Right ventricle myocardium superior (tissue), 1 donor: ENCODE measurements at places on chromosomes 4 and X. TPM values are rescaled to one million over a fixed set of nuclear protein-coding genes. Genes with fewer than 3 reads are reported as not detected.

DNA sequence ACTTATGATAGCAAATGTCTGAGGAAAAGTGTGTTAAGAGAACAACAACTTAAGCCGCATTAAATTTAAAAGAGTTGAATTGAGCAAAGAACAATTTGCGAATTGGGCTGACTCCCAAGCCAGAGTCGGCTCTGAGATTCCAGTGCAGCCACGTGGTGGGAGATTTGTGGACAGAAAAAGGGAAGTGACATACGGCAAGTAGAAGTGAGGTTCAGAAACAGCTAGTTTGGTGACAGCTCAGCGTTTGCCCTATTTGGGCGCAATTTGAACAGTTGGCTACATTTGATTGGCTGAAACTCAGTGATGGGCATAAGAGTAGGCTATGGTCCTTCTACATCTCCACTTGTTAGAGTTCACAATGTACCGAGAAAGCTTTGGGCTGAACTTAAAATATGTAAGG, 124.0 kb downstream of the PRKX start:
- no peak for DNase-seq

DNA sequence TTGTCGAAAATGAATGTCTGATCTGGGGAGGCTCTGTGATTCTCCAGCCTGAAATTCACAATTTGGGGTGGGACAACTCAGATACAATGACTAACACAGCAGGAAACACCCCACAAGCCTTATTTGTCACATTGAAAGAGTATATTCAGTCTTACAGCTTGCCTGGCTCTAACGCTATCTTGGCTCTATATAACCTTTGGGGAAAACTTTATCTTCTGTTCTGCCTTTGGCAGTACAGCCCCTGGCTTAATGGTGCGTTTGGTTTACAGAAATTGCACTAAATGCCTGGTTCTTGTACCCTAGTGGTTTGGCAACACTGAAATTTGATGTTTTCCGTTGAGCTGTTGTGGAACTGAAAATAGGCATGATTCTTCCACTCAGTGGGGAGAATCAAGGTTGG, 178.1 kb upstream of the VEGFC start:
- no peak for DNase-seq

The WDR17 gene
- total RNA-seq = 0.32 TPM

GRCh38 chrX:41332005-41332404, 2.0 kb upstream of the DDX3X start:
- DNase-seq = no peak

- no peak for DNase-seq
These were observed 8.7 kb upstream of the FGFRL1 start for GRCh38 chr4:1002631-1003251.

DNA sequence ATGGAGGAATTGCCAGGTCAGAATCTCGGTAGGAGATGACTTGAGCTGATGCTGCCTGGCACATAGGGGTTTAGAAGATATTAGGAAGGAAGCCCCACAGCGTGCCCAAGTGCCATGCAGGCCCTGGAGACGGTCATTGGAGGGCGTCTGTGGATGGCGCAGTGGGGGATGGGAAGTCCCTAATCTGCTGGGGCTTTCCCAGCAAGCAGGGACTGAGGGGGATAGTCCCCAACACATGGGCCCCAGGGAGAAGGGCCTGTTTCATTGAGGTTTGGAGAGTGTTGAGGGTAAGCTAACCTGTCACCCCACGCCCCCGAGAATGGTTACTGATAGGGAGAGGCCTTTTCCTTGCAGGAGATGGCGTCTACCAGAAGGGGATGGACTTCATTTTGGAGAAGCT, 7.8 kb downstream of the TAFAZZIN start:
- DNase-seq = no peak

DNA sequence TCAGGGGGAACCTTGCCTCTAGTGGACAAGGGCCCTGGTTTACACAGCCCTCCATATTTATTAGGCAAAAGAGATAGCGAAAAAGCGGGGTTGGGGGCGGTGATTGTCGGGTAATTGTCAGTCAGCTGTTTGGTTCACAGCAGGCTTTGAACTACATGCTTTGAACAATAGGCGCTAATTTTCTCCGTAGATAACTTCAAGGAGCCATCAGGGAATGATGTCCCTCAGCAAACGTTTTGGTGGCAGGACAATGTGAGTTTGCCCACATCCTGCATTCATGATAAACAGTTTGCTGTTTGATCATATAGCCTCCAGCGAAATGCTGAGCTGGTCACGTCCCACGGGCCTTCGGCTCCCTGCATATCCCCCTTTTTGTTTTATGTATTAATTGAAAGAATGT, 65.2 kb downstream of the KANTR start:
- DNase-seq = no peak

The CXorf49 gene
- not detected for total RNA-seq

The EREG gene
- total RNA-seq = not detected

- no peak for DNase-seq
These were observed 354.6 kb upstream of the RASGEF1B start for GRCh38 chr4:81826335-81826734.
